HT-29 (cell line): ENCODE measurements at places on chromosomes 4 and X. TPM values are rescaled to one million over a fixed set of nuclear protein-coding genes. Genes with fewer than 3 reads are reported as not detected.

The ART3 gene
- total RNA-seq: not detected in 2 replicates

The MAOA gene
- total RNA-seq: 10.9 and 11.8 TPM in 2 replicates

The HGFAC gene
- 0.13 TPM in 1 of 2 replicates, not detected in the other for total RNA-seq

The TRIM61 gene
- total RNA-seq: not detected in 2 replicates

The GATB gene
- 14.1 and 14.4 TPM in 2 replicates for total RNA-seq

The SNCA gene
- not detected in 2 replicates for total RNA-seq

The MSX1 gene
- total RNA-seq: 0.03 and 0.18 TPM in 2 replicates

The PCDH10 gene
- not detected in 2 replicates for total RNA-seq

The ARFIP1 gene
- total RNA-seq: 27.0 and 29.6 TPM in 2 replicates

The SLC10A6 gene
- total RNA-seq: not detected in 2 replicates

The CNGA1 gene
- total RNA-seq: 6.5 and 9.5 TPM in 2 replicates

The RTL5 gene
- not detected in 2 replicates for total RNA-seq

The PDCL2 gene
- total RNA-seq: not detected in 2 replicates

The GYG2 gene
- 0.29 TPM in 1 of 2 replicates, not detected in the other for total RNA-seq

The AKAP14 gene
- not detected in 2 replicates for total RNA-seq

The ATXN3L gene
- not detected in 2 replicates for total RNA-seq

The DCAF8L2 gene
- not detected in 2 replicates for total RNA-seq

The APOO gene
- 5.2 and 6.4 TPM in 2 replicates for total RNA-seq

The GAGE2A gene
- total RNA-seq: not detected in 2 replicates

The TMPRSS11B gene
- not detected in 2 replicates for total RNA-seq

The LARP1B gene
- 15.0 and 16.4 TPM in 2 replicates for total RNA-seq

The HSFX3 gene
- not detected in 2 replicates for total RNA-seq

The SSX2 gene
- total RNA-seq: not detected in 2 replicates

The SLC30A9 gene
- total RNA-seq: 59.1 and 65.1 TPM in 2 replicates

The MGST2 gene
- 30.5 and 32.8 TPM in 2 replicates for total RNA-seq
